Inflammatory macrophage (primary cell): ENCODE measurements at places on chromosomes 1 and 21.

GRCh38 chr1:209783386-209783785 lies 973 bp downstream of the C1orf74 start:
- no peak for DNase-seq

DNA sequence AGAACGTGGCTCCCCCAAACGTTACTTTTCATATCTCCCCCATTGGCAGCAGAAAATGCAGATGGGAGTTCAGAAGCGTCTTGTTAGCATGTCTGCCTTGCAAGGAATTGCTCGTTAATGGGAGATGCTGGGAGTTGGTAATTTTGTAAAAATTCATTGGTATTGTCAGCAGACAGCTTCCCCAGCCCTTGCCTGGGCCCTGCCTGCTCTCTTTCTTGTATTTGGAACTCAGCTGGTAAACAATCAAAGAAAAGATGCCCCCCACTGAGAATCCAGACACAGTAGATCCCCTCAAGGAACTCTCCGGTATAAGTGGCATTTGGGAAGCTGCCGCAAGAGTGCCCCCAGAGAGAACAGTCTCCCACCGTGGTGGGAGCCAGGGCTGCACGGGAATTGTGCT lies 94.4 kb upstream of the IGSF21 start:
- DNase-seq = no peak

GRCh38 chr1:159600894-159601293 lies 13.3 kb downstream of the APCS start:
- DNase-seq = no peak

DNA sequence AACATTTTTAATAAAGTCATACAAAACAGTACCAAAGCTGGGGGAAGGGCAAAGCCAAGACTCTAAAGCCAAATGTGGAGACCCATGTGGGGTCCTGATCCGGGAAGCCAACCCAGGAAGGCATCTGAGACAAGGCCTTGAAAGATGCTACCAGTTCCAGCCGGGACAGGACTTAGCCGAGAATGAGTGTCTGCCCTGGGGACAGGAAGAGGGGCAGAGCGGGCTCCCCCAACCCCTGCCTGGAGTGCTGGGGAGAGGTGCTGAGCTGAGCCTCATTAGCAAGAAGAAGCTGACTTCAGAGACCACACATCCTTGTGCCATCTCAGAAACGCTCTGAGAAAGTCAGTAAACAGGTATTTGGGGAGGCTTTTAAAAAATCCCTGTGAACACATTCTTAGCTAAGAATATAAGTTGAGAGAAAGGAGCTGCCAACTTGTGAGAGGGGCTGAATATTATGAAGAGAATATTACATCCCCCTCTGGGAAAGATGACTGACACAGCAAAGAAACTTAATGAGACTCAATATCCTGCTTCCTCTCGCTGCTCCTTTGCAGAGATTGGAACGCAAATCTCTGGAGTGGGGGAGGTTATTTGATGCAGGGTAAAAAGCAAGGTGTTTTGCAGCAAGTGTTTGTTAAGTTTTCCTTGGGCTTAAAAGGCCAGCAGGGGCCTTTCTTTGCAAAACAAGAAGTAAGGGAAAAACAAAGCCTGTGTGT lies 103.3 kb upstream of the KCND3 start:
- DNase-seq = no peak

DNA sequence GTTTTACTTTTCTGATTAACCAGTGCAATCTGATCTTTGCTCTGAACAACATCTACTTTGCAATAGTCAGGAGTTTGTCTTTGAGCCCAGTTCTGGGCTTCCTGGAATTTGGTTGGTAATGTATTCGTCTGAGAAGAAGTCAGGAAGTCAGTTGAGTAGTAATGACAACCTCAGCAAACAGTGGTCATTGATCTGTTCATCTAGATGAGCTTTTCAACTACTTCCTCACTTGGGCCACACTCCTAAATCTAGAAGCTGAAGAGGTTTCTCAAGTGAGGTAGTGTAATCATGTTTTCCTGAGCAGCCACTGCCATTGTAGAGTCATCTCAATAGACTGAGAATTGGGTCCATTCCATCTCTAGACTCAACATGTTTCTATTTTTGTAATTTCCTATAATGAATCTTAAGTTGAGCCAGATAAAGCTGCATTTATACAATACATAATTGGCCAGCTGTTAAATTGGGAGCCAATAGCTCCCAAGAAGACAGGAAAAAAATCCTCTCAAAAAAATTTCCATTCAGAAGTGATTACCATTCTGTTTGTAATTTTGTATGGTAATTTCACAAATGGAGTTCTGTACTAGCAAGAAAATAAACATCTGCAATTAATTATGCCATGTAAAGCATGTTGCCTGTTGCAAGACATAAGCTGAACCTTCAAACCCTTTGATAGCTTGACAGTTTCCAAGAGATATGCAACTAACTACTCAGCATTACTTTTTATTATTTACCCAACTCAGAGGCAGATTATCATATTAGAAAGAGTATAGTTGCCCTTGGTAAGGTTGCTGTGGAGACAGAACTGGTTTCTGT lies 49.6 kb downstream of the WDR64 start:
- no peak for DNase-seq
